ENCODE measurements at places on chromosomes 7 and 10. TPM values are rescaled to one million over a fixed set of nuclear protein-coding genes. Genes with fewer than 3 reads are reported as not detected.

NPC1L1 gene
- total RNA-seq: not detected

DNA sequence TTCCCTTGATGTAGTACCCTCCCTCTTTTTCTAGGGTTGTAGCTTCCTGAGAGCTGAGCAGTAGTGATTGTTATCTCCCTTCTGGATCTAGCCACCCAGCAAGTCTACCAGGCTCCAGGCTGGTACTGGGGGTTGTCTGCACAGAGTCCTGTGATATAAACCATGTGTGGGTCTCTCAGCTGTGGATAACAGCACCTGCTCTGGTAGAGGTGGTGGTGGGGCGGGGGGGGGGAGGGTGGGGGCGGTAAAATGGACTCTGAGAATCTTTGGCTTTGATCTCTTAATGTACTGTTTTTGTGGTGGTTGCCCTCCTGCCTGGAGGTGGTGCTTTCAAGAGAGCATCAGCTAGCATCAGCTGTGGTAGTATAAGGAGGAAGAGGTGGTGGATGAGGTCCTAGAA is 302.0 kb upstream of the CHRM2 start:
- ATAC-seq: no peak

GRCh38 chr10:86130737-86131475 is 235.7 kb downstream of the GRID1 start:
- no peak for ATAC-seq

DNA sequence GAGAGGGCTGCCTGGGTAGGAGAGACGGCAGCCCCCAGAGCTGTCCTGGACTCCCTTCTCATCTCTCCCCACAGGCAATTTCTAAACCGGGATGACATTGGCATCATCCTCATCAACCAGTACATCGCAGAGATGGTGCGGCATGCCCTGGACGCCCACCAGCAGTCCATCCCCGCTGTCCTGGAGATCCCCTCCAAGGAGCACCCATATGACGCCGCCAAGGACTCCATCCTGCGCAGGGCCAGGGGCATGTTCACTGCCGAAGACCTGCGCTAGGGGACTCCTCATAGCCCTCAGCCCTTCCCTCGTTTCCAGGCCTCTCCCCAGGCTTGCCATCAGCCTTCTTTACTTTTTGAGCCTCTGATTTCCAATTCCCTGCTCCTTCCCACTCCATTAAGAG is 2.6 kb downstream of the ATP6V1F start:
- no peak for ATAC-seq

NT5C2 gene
- total RNA-seq: 71.9 TPM

DNA sequence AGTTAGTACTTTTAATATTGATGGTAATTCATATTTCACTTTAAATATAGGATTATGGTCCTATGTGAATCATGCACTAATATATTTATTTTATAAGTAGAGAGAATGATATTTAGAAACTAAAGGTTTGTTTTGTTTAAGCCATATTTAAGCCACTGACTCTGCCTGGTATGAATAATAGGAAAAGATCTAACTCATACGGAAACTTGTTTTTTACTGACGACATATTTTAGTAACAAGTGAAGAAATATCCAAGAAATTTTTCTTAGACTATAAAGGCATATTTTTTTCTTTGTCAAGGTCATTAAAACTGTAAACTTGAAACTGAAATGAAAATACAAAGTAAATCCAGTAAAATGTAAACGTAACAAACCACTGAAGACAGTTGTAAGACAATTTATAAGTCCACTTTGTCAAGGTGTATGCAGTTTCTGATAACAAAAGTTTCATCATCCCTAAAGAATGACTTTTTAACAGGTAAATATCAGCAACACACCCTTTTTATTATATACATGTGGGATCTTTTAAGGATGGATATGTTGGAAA is 147.1 kb downstream of the PHF14 start:
- ATAC-seq: no peak

- no peak for ATAC-seq
These were observed 365.9 kb downstream of the PHTF2 start for GRCh38 chr7:78164459-78164858.

- ATAC-seq: no peak
These were observed 936 bp upstream of the REPIN1 start for GRCh38 chr7:150367677-150368095.

DNA sequence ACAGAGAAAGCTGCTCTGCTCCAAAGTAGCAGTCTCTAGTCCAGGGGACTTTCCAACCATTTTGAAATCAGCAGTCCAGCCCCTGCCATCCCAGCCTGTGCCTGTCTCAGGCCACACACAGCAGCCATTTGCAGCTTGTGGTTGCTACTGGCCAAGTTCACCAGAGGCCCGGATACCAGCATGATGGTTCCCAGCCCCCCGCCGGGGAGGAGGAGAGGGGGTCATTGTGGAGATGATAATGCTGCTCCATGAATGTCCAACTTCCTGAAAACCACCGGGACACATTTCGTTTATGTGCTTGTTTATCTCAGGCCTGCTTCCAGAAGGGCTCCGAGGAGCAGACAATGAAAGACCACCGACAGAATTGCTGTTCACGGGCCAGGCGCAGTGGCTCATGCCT is 160.0 kb downstream of the UBE2H start:
- ATAC-seq: no peak

DNA sequence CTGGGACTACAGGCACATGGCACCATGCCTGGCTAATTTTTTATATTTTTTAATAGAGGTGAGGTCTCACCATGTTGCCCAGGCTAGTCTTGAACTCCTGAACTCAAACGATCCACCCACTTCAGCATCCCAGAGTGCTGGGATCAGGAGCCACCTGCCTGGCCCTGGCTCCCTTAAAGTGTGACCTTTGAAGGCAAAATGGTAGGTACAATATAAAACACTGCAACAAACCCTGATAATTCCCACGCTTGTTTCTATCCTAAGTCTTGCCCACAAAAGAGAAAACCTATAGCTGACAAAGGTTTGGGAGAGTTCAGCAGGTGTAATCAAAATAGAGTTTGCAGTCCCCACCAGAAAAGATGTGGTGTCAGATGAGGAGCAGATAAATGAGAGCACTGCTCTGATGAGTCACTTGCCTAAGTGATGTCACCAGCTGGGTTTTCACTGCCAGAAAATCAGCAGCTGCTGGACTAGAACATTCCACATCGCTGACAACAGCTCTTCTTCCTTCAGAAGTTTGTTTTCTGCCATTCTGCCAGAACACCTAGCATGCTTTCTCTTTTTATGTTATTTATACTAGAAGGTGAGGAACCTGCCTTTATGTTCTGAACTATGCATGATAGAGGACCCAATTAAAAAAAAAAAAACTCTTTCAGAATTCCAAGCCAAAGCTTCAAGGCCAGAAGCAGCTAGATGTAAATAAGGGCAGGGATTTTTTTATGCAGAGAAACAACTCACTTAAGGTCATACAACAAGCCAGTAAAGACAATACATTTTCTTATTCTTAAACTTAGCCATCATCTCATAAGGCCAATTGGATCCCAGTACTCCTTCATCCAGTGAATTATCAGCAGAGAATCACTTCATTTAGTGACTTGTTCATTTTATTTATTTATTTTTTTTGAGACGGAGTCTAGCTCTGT is 18.0 kb downstream of the PURB start:
- peak; percentile 87 for ATAC-seq

GRCh38 chr7:957418-958220 is 3.1 kb upstream of the ADAP1 start:
- no peak for ATAC-seq

All from gastroesophageal sphincter (tissue), 4 donors.